ENCODE measurements at places on chromosomes 12 and 14.

DNA sequence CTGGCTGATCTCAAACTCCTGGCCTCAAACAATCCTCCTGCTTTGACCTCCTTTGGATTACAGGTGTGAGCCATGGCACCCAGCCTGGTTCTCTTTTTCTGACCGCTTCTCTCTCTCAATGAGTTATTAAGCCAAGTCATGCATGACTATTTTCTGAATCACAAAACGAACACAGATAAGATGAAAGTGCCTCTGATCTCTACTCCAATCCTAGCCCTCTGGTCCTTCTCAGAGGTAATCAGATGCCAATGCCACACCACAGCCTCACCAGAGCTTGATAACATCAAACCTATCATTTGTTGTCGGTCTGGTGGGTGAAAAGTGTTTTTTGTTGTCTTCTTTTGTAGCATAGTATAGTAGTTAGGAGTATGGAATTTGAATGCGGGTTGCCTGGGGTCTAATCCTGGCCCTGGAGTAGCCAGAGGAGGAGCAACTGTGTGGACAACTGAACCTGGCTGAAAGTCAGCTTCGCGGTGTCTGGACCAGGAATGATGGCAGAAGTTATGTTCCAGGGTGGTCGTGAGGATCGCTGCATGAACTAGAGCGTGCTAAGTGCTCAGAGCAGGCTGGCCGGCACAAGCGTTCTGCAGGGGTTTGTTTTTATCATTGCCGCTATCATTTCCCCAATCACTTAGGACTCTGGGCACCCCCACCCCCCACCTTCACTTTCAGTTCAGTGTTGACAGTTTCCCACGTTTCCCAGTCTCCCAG, 77.9 kb downstream of the SPRING1 start:
- no peak for DNase-seq

DNA sequence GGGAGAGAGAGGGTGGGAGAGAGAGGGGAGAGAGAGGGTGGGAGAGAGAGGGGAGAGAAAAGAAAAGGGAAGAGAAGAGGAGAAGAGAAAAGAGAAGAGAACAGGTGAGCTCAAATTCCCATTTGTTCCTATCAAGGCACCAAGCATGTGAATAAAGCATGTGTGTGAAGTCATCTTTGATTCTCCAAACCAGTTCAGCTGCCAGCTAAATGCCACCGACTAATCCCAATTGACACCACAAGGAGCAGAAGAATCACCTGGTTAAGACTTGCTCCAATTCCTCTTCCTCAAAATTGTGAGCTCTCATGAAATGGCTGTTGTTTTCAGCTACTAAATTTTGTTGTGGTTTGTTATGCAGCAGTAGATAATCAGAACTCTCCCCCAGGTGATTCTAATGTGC, 188.9 kb downstream of the TMX1 start:
- no peak for DNase-seq

- DNase-seq: no peak
Measured at GRCh38 chr14:66383771-66384170, 102.4 kb upstream of the CCDC196 start.

DNA sequence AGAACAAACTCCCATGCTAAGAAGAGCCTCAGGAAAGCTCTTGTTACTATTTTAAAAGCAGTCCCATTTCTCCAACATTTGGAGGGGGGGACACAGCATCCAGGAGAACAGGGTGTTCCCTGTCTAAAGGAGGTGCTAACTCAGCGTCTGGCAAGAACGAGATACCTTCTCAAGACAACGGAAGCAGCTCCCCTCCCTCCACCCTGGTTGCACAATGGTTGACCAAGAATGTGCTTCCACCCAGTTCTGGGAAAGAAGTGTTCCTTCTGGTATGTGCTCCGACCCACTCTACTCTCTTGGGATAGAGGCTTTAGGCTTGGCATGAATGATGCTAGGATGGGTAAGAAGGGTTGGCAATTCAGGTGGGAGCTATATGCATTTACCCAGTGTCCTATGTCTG, 1.5 kb upstream of the KRT6A start:
- DNase-seq: no peak

- DNase-seq: no peak
Measured at GRCh38 chr12:26595806-26596205, 237.2 kb downstream of the ITPR2 start.

- no peak for DNase-seq
Measured at GRCh38 chr14:52025310-52025709, 36.0 kb downstream of the RTRAF start.

DNA sequence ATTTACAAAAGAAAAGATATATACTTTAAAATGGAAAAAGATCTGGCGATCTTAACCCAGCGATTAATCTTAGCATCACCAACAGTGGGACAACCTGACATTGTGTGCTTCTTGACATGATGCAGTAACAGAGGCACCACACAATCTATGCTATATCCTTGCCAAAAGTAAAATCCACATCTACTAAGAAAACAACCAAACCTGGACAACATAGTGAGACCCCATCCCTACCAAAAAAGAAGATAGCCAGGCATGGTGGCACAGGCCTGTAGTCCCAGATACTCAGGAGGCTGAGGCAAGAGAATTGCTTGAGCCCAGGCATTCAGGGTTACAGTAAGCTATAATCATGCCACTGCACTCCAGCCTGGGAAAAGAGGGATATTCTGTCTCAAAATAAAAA, 50.5 kb downstream of the SINHCAF start:
- DNase-seq: no peak

DNA sequence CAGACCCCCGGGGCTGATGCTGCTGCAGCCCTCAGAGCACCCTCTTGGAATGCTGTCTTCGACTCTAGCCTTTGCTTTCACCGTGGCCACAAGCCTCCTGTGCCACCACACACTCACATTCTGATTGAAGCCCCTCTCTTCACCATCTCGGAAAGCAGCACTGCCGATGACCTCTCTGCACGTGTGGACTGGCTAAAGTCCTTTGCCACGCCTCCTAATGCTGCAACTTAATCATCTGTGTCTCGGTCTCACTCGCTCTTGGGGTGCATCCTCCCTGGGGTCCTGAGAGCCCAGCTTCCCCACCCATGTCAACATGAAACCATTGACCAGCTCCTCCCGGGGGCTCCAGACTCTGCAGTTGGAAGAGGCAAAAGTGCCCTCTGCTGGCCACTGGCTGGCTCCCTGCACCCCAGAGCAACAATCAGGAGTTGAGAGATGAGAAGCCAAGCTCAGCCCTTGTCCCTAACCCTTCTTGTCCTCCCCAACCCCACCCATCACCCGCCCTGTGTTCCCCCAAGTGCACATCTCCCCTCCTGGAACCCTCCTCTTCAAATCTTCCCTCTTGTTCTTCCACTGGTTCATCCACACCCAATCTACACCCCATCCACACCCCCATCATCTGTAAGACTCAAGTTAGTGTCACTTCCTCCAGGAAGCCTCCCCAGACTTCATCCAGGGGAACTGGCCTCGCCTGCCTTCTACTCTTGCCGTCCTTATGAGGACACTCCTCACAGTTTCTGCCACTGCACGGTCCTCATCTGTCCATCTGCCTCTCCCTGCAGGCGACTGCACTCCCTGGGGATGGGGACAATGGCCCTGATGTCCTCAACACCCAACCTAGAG, 23.6 kb upstream of the FAM181A start:
- no peak for DNase-seq

DNA sequence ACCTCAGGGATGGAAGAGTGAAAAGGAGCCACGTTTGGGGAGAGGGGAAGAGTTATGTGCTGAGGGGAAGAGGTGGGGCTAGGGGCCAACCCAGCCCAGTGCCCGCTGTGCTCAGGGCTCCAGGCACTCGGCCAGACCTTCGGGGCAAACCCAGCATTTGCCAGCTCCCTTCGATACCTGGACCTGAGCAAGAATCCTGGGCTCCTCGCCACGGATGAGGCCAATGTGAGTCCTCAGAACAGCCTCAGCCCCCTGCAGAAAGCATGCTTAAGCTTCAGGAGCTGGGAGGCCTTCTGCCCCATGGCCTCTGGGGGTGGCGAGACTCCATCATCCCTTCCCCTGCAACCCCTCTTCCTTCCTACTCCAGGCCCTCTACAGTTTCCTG, 5.0 kb downstream of the CARMIL3 start:
- DNase-seq: no peak

- no peak for DNase-seq
Measured at GRCh38 chr12:44574586-44574985, 301.5 kb downstream of the NELL2 start.

GRCh38 chr14:24556756-24557155, 19.3 kb downstream of the CTSG start:
- DNase-seq: no peak

DNA sequence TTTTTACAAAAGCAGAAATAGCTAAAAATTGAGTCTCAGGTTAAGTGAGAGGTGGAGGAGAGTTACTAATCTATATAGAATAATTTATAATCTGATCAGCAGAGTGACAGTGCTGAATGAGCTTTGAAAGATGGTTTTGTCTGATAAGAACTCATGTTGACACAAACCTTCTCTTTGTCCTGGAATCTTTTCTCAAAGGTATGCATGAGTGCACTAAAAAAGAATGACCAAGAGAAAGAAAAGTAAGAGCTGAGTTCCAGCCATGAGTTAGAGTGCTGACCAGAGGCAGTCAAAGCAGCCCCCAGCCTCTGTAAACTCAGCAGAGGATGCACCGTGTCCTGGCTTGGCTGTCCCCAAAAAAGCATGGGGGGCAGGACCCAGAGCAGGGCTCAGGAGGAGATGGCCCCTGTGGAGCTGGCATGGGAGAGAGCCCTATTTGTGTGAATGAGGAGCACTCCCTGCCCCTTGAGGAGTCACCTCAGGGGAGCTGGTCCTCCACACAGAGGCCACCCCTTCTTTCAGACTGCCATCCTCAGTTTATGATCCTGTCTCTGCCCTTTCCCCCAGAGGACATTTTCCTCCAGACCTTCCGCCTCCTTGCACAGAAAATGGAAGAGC, 129.8 kb downstream of the SEC23A start:
- DNase-seq: no peak

DNA sequence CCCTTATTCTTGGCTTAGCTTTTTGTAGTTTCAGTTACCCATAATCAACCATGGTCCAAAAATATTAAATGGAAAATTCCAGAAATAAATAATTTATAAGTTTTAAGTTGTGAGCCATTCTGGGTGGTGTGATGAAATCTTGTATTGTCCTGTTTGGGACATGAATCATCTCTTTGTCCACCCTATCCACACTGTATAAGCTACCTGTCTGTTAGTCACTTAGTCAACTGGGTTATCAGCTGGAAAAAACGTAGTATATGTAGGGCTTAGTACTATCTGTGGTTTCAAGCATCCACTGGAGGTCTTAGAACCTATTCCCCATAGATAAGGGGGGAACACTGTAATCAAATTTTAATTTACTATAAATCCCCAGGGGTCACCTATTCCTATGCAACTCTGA, 52.7 kb downstream of the NKX2-1 start:
- DNase-seq: no peak

GRCh38 chr14:91935586-91935985, 11.9 kb downstream of the FBLN5 start:
- no peak for DNase-seq

DNA sequence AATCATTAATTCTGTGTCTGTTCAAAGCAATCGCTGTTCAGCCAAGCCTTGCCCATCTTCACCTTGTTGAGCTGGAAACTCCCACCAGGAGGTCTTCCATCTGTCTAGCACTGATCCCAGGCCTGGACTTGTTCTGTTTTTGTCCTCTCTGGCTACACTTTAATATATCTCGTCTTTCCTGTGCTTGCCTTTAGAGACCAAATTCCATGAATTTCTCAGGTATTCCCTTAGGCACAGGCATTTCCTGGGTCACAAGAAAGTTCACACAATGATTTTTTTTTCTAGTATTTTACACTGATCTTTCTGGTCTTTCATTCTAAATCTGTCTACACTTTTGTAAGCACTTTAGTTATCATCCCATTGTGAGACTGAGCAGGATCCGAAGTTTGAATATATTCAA, 116.4 kb upstream of the CCND2 start:
- DNase-seq: no peak

- no peak for DNase-seq
Measured at GRCh38 chr12:113332688-113333417, 2.1 kb downstream of the SLC8B1 start.

GRCh38 chr12:124109760-124110159, 136.7 kb downstream of the ZNF664 start:
- DNase-seq: peak; percentile 67

DNA sequence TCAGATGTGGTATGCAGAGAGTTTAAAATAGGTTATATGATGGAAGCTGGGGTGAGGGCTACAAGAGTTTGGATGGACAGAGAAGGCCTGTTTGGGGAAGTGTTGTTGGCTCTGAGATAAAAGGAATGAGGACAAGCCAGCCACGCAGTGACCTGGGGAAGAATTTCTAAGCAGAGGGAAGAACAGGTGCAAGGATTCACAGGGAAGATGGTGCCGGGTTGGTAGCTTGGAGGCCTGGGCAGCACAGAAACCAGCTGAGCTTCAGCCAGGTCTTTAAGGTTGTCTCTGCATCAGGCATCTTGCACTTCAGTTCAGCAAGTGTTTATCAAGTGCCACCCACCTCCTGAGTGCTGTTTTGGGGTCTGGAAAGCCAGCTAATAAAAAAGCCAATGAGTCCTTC, 1163.7 kb downstream of the AACS start:
- DNase-seq: no peak

- peak; percentile 24 for DNase-seq
Measured at GRCh38 chr12:50626026-50626425, 121.2 kb downstream of the DIP2B start.

DNA sequence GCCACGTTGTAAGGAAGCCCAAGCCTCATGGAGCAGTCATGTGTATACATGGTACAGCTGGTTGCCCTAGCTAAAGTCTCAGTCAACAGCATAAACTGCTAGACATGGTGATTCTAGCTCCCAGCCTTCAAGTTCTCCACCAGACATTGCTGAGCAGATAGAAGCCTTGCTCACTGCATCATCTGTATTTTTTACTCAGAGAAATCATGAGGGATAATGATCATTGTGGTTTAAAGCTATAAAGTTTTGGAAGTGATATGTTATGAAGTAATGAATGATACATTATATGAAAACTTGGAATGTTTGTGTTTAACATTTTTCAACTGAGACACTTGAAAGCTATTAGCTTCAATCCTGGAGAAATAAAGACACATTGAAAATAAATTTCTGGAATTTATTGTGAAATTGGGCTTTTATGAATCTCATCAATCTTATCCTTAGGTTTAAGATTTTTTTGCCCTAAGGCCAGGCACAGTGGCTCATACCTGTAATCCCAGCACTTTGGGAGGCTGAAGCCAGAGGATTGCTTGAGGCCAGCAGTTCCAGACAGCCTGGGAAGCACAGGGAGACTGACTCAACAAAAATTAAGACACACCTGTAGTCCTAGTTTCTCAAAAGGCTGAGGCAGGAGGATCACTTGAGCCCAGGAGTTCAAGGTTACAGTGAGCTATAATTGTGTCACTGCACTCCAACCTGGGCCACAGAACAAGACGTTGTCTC, 5.6 kb upstream of the NFATC4 start:
- no peak for DNase-seq

DNA sequence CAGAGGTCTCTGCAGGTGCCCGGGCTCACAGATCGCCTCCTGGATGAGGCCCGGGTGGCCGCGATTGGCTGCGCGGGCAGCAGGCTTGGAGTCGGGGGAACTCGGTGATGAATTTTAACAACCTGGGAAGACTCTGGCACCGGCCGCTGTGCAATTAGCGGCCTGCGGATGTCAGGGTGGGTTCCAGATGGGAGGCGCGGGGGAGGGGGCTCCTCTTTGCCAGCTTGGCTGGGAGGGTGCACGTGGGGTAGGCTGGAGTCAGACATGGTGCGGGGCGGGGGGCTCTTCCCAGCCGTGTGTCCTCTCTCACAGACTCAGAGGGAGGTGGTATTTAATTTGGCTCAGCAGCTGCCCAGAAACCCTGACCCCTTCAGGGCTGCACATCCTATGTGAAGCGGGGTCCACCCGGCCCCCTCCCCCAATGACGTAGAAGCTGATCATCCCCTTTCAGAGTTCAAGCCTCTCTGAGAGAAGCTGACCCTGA, 81.4 kb downstream of the KIF26A start:
- DNase-seq: no peak

GRCh38 chr12:132151766-132152410, 7.6 kb downstream of the NOC4L start:
- no peak for DNase-seq

Data from germinal center (tissue), 1 donor.